NCI-H510A (cell line): ENCODE measurements at places on chromosomes 16 and 17.
A peak's percentile ranks its signal among the peaks of the same experiment; 100 is the strongest.

DNA sequence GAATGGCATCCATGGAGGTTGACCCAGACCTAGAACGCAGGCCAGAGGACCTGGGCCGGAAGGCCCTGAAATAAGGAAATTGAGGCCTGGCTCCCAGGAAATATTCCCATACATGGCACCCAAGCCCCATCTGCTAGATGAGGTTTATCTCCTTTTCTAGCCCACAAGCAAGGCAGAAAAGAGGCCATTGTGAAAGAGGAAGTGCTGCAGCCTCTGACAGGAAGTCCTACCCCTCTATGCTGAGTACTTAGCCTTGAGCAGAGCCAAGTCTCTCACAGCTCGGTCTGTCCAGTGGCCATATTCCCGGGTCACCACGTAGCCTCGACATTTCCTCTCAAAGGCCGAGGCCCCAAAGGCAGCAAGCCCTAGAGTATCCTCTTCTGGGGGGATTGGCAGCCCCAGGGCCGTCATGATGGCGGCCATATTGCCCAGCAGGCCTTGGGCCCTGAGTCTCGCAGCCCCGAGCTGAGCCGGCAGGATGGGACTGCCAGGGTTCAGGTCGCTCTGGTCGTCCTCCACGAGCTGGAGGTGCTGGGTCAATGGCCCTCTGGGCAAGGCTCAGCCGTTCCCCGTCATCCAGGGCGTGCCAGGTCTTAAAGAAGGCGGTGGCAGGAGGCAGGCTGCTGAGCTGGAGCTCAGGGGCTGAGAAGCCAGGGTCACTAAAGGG is 7.8 kb downstream of the CTF1 start:
- DNase-seq, result no peak

DNA sequence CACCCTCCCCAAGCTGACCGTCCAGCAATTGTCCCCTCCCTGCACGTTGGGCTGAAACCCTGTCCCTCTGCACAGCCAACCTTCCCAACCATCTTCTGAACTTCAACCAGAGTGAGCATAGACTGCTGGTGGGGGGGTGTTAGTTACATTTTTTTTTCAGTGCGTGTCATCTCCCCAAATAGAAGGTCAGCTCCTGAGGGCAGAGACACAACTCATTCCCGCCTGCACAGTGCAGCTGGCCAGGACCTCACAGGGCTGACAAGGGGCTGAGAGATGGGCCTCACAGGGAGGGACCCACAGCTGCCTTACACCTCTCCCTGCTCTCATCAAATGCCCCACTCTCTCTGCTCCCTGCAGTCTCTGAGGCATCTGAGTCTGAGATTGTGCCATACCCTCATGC is 8.4 kb downstream of the SRL start:
- no peak for DNase-seq

DNA sequence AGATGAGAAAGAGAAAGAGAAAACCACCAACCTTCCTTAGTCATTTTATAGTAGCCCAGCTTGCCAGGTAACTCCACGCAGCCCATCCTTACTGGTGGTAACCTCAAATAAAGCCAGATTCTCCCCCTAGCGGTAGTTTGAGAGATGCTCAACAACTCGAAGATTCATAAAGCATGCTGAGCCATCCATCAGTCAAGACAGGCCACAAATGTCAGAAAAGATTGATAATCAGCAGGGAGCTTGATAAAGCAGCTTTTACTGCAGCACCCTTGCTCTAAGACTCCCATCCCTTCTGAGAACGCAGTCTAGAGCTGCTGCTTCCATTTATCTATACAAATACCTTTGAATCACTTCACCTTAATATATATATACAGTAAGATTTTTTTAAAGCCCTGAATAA is 451.5 kb upstream of the HSBP1 start:
- DNase-seq, result peak; percentile 23

DNA sequence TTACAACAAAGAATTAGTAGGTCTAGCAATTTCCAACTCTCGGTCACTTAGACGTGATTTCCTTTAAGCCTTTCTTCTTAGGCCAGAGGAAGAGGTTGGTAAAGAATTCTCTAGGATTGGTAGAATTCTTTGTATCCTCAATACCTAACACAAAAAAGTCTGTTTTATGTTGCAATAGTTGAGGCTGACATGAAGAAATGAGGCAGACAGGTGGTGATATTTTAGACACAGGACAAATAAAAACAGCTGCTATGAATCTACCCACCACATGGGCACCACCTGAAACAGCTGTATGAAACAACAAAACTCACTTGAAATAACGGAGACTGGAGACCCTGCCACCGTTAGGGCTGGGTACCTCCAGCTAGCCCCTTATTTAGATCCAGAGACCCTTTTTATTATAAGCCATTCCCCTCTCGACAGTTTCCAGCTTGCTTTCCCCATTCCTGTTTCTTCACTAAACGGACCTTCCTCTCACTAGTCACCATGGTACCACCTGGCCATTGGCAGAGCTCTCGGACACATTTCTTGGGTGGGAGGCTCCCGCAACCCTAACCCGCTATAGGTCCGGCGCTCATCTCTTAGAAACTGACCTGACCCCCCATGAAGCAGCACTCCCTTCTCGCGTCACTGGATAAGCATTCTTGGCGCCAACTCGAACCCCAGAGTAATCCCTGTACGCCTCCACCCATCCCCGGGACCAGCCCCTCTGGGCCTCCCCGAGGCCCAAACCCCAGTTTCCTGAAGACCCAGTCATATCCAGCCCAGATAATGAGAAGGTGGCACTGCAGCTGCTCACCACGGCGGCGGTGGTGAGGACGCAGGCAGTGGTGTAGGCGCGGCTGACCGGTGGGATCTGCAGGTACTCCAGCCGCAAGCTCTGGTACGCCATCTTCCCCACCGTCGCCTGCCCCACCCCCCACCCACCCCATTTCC is at the start of gene DERL2:
TSS of gene DERL2 (minus strand) at position 909 of the 936 bp plus-strand sequence. CDS start at position 892, 17 bp downstream.
- DNase-seq, result no peak

- DNase-seq, result no peak
Observed at GRCh38 chr16:11139326-11140097, 116.5 kb downstream of the SOCS1 start.

DNA sequence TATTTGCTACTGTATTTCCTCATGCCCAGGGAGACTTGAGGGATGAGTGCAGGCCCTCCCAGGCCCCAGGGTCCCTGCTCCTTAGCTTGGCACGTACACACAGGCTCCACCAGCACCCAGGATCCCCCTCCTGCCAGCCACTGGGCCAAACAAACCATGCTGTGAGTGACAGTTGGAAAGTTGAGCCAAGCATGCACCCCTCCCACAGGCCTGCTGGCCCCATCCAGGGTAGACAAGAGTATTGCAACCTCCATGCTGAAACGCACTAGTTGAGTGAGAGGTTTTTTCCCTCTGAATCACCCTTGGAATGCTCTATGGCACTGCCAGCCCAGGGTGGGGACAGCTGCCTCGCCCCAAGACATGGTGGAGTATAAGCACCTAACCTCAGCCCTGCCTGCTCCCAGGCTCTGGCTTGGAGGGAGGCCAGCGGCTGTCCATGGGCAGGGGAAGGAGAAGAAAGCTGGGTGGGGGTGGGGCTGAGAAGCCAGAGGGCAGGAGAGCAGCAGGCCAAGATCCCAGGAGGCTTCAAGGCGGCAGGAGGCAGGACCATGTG is 49.6 kb downstream of the PITPNM3 start:
- DNase-seq, result no peak

DNA sequence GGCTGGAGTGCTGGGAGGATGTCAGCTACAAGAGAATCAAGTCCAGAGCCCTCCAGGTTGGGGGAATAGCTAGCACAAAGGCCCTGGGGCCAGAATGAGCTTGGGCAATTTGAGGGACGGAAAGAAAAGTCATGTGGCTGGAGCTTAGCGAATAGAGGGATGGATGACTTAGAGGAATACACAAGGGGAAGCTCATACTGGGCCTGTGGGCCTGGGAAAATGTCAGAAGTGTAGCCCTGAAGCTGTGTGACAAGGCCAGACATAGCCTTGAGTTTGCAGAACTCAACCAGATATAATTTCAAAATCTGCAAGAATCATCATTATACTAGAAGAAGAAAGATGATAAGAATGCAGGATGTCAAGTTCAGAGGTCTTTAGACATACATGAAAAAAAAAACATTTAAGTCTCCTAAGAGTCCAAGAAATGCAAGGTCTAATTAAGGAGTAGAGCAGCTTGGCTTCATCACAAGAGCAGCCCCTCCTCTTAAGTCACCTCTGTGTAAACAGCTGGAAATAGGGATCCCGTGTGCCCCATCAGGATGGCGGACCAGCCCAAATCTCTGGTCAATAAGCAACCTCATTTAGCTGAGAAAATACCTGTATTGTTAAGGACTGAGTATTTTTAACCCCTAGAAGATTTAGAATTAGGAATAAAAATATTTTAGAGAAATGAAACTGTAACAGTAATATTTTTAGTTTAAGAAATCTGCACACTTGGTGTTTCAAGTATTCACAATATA is 66.6 kb downstream of the ABCC12 start:
- DNase-seq, result no peak

- DNase-seq, result no peak
Observed at GRCh38 chr16:54602666-54603065, 316.1 kb upstream of the IRX3 start.

GRCh38 chr17:44655983-44656710 is at the start of gene MEIOC:
Gene MEIOC (plus strand): TSS chr17:44656468. CDS start chr17:44656614, 146 bp downstream.
- DNase-seq, result peak; percentile 78

DNA sequence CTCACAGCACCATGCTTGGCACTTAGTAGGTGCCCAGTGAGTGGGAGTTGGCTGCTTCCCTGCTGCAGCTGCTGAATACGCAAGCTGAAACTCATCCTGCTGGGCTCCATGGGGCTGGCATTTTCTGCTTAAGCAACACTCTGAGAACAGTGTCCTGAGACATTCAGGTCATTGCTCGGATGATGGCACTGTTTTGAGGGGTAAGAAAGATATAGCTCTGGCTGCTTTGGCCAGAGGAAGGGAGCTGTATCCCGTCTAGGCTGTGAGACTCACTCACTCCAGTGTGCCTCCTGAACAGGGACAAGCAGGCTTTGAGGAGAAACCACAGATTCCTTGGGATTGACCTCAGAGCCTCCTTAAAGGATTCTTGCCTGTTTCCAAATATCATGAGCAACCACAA is 120.5 kb downstream of the CLEC16A start:
- DNase-seq, result no peak

- no peak for DNase-seq
Observed at GRCh38 chr17:38636054-38636453, 30.3 kb upstream of the SRCIN1 start.
